ENCODE measurements at places on chromosomes 12 and 14. TPM values are rescaled to one million over a fixed set of nuclear protein-coding genes. Genes with fewer than 3 reads are reported as not detected.
A peak's percentile ranks its signal among the peaks of the same experiment; 100 is the strongest.

- peak; percentile 86 for DNase-seq
These were observed 7.3 kb downstream of the PHB2 start for GRCh38 chr12:6963016-6963731.

DNA sequence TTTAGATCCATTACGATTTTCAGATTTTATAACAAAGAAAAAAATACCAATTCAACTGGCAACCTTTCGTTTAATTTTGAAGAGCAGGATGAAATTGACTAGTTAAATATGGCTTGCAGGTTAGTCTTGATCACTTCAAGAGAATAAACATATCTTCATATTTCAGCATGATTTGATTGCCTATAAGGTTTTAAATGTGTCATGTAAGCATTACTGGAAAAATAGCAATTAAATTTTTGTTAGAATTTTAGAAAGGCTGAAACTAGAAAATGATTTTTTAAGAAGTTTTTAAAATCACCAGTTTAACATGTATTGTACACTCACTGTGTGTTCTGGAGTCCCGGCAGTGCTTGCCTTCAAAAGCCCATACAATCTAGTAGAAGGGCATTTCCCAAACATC, 310.2 kb upstream of the DIO2 start:
- no peak for DNase-seq

- no peak for DNase-seq
These were observed 17.3 kb downstream of the TNFAIP2 start for GRCh38 chr14:103140316-103141109.

DNA sequence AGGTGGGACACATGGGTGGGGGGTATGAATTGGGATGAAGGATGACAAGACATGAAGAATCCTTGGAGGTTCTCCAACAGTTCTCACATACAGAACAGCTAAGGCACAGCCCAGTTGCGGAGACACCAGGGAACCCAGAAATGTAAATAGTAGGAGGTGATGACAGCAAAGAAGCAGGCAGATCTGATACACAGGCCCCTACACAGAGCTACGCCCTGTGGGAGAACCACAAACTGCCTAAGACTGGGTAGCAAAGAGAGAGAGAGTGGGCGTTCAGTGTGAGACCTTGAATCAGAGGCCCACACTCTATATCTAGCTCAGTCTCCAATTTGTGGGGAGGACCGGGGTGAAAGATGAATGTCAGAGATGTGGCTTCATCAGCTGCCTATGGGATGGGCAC, 9.5 kb upstream of the NUMB start:
- DNase-seq = no peak

- DNase-seq = peak; percentile 45
These were observed 70.9 kb upstream of the DICER1 start for GRCh38 chr14:95228240-95228639.

Gene KLHDC1
- total RNA-seq = 5.2 TPM

All from mucosa of gallbladder (tissue), 1 donor.